ENCODE measurements at places on chromosomes 4 and X. TPM values are rescaled to one million over a fixed set of nuclear protein-coding genes. Genes with fewer than 3 reads are reported as not detected.
A peak's percentile ranks its signal among the peaks of the same experiment; 100 is the strongest.

CC2D2A gene
- 38.2 TPM for polyA plus RNA-seq

CFAP299 gene
- 4.7 TPM for polyA plus RNA-seq

NUP62CL gene
- 3.2 TPM for polyA plus RNA-seq

RAI2 gene
- polyA plus RNA-seq, result 12.3 TPM

MAGEB6B gene
- not detected for polyA plus RNA-seq

UTP3 gene
- polyA plus RNA-seq, result 28.3 TPM

RNF212 gene
- 9.8 TPM for polyA plus RNA-seq

POLA1 gene
- 8.8 TPM for polyA plus RNA-seq

NUDT6 gene
- 11.9 TPM for polyA plus RNA-seq

ATP11C gene
- polyA plus RNA-seq, result 27.7 TPM

BEX1 gene
- 464 TPM for polyA plus RNA-seq

LANCL3 gene
- 2.3 TPM for polyA plus RNA-seq

MAGEH1 gene
- 133 TPM for polyA plus RNA-seq

MAP3K15 gene
- 1.0 TPM for polyA plus RNA-seq

AMTN gene
- polyA plus RNA-seq, result not detected

DNA sequence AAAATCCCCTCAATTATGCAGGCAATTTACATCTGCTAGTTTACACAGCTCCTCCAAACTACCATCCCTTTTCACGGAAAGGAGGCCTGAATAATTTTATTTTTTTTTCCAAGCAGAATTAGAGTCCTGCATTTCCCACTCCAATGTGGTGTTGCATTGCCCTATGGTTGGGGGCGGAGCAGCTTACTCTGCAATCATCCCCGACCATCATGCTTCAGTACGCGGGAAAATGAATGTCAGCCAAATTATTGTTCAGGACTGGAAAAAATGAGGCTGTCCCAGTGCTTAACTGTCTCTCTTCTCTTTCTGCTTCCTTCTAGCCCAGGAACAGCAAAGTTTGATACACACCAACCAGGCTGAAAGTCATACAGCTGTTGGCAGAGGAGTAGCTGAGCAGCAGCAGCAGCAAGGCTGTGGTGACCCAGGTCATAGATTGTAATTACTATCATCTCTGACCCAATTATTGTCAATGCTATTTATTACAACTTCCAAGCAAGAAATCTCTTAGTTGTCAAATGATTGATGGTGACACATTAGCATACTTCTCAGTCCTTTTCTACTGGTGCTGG is 28.3 kb downstream of the MMRN1 start:
- DNase-seq, result no peak

- no peak for DNase-seq
These were observed 1285.8 kb downstream of the TECRL start for GRCh38 chr4:63123441-63123840.

DNA sequence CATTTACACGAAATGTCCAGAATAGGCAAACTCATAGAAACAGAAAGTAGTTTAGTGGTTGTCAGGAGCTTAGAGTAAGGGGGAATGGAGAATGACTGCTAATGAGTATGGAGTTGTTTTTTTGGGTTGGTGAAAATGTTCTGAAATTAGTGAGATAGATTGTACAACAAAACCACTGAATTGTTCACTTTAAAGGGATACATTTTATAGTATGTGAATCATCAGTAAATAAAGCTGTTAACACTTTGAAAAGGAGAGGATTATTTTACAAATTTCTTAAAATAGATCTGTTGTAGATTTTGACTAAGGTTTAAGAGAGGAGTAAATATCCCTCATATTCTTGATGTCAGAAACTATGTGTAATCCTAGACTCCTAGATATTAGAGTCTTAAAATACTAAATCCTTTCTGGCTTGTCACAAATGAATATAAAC is 82.7 kb downstream of the RAPGEF2 start:
- no peak for DNase-seq

DNA sequence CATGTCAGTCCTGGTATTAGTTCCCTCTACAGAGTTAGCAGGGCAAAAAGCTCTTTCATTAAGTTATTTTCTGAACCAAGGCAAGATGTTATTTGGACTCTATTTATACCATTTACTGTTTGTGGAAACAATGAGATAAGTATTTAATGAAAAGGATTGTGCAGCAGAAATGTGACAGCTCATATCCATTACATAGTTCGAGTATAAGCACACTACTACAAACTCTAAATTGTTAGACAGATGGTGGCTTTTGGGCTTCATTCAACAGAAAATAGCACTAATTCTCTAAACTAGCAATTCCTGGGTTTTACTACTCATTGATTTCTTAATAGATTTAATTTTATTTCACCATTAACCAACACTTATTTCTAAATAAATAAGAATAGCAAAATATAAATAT is 95.2 kb upstream of the ANK2 start:
- DNase-seq, result no peak

DNA sequence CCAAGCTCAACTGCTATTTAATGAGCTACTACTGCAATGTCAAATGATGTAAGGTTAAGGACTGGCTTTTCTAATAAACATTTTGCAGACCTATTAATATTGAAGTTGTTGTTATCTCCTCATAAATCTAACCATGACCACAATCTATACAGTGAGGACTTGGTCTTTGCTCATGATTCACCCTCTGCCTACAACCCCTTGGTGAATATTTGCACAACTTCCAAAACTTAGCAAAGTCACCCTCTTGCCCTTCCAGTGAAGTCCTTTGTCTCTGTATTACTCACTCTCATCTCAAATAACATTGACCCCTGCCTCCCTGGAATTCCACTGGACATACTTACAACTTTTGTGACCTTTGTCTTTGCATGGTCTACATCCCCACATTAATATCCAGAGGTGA is 204.5 kb downstream of the KCNIP4 start:
- no peak for DNase-seq

DNA sequence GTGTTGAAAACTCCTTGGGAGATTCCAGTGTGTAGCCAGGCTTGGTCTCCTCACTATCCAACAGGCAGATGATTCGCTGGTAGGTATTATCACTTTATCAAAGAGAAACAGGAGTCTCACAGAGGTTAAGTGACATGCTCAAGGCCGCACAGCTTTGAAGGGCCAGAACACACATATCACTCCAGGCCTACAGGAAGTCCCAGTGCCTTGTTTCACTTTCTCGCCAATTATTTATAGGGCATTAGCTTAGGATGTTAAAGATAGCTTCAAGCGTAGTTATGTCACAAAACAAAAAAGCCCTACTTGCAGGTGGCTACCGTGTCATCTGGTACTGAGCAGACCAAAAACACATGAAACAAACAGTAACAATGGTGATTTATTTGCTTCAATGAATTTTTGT is 13.2 kb downstream of the ATP8A1 start:
- DNase-seq, result no peak

GRCh38 chr4:97394653-97395052 is 748.6 kb downstream of the STPG2 start:
- no peak for DNase-seq

- no peak for DNase-seq
These were observed 985.0 kb downstream of the C4orf33 start for GRCh38 chr4:130080872-130081451.

DNA sequence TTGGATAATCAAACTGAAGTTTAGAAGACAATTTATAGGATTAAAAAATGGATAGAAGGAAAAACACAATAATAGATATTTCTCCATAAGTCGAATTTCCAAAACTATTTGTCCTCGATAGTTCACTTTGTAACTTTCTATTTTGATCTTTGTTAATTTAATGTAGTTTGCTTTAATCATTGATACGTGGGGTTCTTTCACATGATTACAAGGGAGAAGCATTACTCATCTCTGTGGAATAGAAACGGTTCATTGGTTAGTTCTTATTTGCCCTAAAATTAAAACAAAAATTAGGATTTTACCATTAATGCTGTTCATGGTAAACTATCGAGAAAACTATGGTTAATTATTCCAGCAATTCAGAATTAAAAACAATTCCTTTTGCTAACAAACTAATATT is 2.1 kb downstream of the TET2 start:
- DNase-seq, result no peak

DNA sequence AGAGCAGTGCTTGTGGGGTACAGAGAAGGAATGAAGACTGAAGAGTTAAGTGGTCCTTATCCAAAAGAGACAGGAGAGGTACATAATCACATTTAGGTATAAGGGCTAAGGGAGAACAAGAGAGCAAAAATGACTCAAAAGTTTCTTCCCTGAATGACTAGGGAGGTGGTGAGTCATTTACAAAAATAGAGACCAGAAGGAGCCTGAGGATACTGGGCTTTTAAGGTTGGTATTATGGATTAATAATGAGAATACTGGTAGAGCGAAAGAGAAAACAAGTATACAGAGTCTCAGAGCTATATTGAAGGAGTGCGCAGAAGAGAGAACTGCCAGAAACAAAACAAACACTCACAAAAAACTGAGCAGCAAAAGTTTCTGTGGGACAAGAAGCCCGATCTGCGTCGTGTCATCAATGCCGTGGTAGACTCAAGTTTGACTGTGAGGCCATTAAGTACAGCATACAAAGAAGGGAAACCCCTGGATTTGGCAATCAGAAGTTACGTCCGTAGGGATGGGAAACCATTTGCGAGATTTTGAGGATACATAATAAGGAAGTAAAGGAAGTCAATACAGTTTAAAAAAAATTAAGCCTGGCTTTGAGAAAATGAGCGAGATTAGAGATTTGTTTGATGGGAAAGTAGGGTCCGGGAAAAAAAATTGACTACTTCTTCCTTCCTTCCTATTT is 129.1 kb upstream of the STIM2 start:
- DNase-seq, result no peak

GRCh38 chr4:184216515-184216914 is 1.2 kb downstream of the ENPP6 start:
- peak; percentile 21 for DNase-seq

GRCh38 chrX:10513974-10514373 is 106.4 kb downstream of the MID1 start:
- no peak for DNase-seq

- peak; percentile 15 for DNase-seq
These were observed 814 bp upstream of the RBM47 start for GRCh38 chr4:40630335-40631021.

DNA sequence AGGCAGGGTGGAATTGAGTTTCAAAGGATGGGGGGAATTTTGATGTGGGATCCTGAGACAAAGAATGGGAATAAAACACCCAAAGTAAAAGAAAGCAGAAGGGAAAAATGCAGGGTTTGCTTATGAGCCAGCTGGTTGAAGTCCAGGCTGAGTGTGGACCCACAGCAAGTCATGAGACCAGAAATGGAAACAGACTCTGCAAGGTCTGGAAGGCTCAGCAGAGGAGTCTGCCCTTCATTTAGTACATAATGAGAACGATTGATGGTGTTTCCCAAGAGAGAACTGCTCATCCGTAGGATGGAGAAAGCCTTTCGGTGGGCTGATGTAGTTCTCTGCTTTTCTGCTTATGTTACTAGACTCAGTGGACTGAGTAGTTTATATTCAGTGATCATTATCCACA is 259.1 kb downstream of the C4orf33 start:
- DNase-seq, result peak; percentile 34

DNA sequence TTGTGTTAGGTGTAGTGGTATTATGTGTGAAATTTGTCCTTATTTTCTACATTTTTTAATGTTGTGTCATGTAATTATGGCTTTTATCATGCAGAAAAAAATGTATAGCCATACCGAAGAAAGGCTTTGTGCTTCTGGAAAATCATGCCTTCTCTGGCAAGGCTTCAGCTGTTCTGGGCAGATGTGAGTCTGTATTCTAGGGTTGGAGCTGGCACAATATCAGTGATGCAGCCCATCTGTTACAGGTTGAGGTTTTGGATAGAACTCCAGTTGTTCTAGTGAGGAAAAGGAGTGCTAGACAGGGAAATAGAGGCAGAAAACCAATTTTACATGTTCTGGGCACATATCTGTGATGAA is 44.8 kb upstream of the PRSS12 start:
- no peak for DNase-seq

GRCh38 chr4:170227928-170228327 is 138.2 kb upstream of the AADAT start:
- no peak for DNase-seq

DNA sequence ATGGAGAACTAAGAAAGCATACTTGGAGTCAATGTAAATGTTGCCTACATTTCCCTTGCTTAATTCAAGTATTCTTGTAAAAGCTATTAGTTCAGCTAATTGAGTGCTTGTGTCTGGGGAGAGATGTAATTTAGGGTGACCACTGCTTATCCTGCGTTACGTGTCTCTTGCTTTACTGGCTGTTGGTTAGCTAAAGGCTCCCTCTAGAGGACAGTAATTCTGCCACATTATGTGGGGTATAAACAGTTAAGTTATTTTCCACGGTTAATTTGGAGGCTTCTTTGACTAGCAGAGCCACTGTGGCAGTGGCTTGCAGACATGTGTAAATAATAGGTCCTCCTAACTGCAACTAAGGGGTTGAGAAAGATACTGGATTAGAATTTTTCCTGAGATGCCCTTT is 25.3 kb upstream of the NAF1 start:
- DNase-seq, result no peak

DNA sequence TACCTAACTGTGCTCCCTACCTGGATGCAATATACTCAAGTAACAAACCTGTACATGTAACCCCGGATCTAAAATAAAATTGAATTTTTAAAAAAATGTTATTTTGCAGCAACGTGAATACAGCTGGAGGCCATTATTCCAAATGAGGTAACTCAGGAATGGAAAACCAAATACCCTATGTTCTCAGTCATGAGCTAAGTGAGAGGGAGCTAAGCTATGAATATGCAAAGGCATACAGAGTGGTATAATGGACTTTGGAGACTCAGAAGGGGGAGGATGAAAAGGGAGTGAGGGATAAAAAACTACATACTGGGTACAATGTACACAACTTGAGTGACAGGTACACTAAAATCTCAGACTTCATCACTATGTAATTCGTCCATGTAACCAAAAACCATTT is 78.6 kb downstream of the CENPC start:
- DNase-seq, result no peak

GRCh38 chrX:150899191-150899757 is 806 bp upstream of the CD99L2 start:
- peak; percentile 85 for DNase-seq

DNA sequence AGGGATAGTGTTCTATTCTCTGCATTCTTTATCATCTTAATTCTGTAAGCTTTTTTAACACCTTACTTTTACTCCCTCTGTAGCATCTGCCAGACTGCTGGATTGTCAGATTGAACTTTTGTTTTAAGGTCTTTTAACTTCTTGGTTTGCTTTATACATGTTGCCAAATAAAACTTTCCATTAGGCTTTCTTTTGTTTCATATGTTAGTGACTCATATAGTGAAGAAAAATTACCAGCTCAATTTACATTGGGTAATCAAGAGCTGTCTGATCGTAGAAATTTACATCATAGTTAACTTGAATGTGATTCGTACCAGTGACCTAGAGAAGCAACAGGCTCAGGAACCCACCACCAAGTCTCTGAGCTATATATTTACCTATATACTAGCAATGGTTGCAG is 28.5 kb upstream of the KLHL4 start:
- DNase-seq, result no peak

- DNase-seq, result no peak
These were observed 29.2 kb downstream of the IGFBP7 start for GRCh38 chr4:57080781-57081650.

DNA sequence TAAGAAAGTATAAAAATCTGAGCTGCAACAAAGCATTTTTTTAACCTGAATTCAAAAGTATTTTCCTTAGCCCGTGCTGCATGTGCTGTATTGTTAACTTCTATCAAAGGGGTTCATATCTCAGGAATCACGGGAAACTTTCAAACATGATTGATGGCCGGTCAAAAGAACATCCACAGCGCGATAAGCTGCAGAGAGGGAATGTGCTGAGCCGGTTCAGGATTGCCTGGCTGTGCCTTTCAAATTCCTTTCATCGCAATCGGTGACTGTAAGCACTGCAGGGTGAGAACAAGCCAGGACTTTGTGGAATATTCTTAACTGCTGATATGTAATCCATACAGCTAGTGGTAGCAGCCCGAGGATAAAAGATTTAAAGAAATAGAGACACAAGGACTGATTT is 210.9 kb upstream of the NOCT start:
- DNase-seq, result peak; percentile 65

- DNase-seq, result peak; percentile 68
These were observed 901 bp downstream of the JADE1 start for GRCh38 chr4:128810331-128810870.
